ENCODE measurements at places on chromosomes 5 and 9.

- DNase-seq = no peak
Observed at GRCh38 chr9:84921175-84921574, 251.6 kb downstream of the NTRK2 start.

GRCh38 chr5:56003179-56003578, 8.4 kb upstream of the IL6ST start:
- DNase-seq = no peak

- no peak for DNase-seq
Observed at GRCh38 chr9:107131108-107131799, 151.8 kb upstream of the RAD23B start.

- no peak for DNase-seq
Observed at GRCh38 chr5:115941051-115941675, 21.1 kb upstream of the LVRN start.

DNA sequence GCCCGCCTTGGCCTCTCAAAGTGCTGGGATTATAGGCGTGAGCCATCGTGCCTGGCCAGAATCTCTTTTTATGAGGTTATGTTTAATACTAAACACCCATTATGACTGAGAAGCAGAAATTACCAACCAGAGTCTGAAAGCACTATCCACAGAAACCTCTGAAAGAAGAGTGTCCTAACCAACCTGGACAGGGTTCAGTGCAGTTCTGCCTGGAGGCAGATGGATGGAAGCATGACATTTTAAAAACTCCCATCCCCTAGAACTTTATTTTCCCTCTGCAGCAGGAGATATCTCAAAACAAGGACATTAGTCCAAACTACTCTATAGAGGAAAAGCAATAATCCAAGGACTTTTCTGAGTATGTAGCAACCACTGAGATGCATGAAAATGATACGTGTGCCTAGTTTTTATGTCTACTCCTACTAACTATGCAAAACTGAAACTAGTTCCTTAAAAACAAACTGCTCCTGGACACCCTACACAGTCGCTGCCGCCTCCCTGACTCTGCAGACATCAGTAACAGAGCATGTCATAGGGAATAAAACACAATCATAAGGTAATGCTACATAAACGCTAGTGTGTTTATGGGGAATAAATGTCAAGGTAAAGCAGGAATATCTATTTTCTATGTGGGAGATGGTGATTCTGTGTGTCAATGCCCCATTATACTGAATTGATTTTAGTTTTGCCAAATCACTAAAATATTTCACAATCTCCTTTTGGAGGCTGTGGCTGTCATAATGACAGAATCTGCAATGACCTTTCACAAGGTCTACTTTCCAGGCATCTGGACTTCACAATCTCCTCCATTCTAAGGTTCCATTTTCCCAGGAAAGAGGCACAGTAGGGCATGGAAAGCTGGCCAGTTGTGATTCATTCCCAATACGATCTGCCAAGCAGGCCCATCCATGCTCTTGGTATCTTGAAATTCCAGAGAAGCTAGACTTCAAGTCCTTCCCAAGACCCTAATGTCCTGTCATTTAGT, 122.8 kb downstream of the SIL1 start:
- no peak for DNase-seq

GRCh38 chr5:158354958-158355357, 496.0 kb upstream of the CLINT1 start:
- no peak for DNase-seq

GRCh38 chr9:128636556-128637530, 19.8 kb downstream of the DYNC2I2 start:
- DNase-seq = no peak

- DNase-seq = peak; percentile 52
Observed at GRCh38 chr5:133425222-133425621, 187.1 kb downstream of the FSTL4 start.

GRCh38 chr5:124867137-124867704, 120.8 kb upstream of the ZNF608 start:
- DNase-seq = no peak

DNA sequence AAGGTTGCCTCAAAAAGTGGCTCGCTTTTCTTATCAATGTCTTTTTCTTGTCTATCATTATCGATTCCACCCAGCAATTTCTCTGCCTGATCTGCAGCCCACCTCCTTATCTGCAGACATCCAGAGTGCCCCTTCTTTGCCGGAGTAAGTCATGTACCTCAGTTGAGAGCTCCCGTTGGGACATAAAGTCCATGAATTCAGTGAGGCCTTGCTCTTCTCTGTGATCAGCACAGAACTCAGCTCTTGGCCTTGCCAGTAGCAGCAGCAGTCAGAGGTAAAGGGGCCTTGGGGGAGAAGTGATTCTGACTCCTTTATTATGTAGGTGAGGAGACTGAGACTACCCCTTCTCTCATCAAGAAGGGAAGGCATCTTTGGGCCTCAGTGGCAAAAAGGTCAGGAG, 24.9 kb upstream of the DCAF12 start:
- no peak for DNase-seq

- no peak for DNase-seq
Observed at GRCh38 chr5:141632650-141633049, 4.0 kb downstream of the HDAC3 start.

- DNase-seq = no peak
Observed at GRCh38 chr5:146006470-146007190, 70.3 kb downstream of the SH3RF2 start.

DNA sequence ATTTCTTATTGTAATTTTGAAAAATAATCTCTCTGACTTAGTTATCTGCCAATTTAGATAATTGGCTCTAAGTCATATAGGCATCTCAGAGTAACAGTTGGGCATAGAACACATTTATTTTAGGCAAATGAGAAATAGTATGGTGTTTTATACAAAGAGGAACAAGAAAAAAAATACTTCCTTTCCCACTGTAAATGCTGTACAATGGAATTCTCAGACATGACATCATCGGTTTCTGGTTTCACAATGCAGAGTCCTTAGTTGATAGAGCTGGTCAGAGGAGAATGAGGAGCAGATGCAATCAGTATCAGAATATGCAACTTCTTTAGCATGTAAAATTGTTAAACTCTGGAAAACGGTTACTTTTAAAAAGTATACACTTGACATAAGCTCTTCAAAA, 49.4 kb downstream of the PLK2 start:
- DNase-seq = no peak

DNA sequence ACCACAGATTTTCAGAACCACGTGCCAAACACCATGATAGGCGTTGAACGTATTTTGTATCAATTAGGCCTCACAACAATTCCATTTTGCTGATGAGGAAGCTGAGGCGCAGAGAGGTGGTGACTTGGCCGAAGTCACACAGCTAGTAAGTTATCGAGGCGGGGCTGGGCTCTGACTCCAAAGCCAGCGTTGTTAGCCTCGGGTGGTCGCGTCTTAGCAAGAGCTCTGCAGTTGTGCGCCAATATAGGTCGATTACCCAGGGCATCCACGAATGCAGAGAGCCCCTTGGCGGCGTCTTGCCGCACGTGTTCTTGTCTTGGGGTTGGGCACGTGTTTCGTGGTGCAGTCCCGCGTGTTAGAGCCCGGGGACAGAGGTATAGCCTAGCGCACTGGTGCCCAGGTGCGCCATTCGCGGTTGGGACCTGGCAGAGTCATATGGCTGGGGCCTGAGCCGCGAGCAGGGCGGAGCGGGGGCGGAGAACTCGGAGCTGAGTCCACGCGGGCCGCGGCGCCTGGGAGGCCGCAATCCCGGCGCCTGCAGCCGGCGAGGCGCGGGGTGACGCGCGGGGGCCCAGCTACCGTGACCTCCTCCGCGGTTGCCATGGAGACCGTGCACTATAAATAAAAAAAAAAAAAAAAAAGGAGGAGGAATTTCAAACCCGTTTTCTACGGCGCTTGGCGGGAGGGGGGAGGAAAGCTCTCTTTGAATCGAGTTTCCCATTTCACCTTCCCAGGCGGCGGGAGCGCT, 62.3 kb downstream of the CXXC5 start:
- no peak for DNase-seq

DNA sequence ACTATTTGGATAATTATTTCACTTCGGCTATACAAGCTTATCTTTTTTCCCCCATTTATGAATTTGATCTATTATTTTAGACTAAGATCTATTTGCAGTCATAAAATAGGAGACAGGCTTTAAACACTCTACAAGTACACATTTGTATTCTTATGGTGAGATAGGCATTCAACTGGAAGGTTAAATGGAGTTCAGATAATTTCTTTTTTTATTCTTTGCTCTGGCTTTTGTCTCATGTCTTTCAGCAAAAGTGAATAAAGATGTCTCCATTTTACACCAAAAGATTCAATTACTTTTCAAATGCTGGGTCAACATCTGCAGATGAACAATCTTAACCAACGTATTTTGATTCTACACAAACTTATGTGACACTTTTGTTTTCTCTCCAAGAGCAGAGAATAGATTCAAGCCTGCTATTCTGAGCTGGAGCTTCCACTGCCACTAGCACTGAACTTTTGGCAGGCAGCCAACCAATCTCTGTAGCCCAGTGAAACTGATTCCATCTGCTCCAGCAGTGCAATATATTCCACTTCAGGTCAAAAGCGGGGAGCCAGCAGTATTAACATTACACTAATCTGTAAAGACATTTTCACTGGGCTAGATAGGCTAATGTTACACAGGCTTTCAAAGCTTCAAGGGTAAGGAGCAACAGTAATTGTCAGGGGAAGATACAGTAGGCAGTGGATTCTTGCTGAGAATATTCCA, 452.0 kb upstream of the ZNF608 start:
- peak; percentile 18 for DNase-seq

- no peak for DNase-seq
Observed at GRCh38 chr9:137786511-137786920, 91.1 kb upstream of the CACNA1B start.

DNA sequence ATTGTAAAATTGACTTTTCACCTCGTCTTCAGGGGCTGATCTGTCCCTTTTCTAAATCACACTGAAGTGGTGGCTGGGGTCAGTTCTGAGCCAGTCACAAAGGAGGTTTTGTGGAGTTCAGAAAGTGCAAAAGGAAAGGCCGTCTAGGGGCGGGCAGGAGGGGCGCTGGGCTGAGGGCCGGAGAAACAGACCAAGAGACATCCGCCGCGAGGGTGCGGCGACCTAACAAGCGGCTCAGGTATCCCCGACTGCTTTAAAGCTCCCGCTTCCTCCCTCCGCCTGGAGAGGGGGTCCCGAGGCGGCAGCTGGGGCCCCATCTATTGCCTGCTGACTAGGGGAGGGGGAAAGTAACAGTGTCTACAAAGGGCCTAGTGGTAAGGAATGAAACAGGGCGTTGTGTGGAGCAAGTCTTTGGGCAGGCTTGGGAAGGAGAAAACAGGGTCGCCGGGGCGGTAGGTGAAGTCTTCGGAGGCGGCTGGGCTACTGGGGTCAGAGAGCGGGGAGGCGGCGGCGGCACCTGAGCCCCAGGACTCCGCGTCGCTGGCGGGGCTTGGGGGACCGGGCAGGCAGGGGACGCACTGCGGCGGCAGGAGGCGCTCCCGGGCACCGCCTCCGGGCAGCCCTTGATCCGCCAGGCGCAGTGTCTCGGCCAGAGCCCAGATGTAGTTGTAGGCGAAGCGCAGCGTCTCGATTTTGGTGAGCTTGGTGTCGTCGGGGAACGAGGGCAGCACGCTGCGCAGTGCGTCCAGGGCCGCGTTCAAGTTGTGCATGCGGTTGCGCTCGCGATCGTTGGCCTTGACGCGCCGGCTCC, 950 bp downstream of the NEUROG1 start:
- DNase-seq = no peak

GRCh38 chr5:36944607-36945225, 68.1 kb downstream of the NIPBL start:
- DNase-seq = no peak

- no peak for DNase-seq
Observed at GRCh38 chr9:137434498-137435380, 6.4 kb downstream of the ENTPD8 start.

DNA sequence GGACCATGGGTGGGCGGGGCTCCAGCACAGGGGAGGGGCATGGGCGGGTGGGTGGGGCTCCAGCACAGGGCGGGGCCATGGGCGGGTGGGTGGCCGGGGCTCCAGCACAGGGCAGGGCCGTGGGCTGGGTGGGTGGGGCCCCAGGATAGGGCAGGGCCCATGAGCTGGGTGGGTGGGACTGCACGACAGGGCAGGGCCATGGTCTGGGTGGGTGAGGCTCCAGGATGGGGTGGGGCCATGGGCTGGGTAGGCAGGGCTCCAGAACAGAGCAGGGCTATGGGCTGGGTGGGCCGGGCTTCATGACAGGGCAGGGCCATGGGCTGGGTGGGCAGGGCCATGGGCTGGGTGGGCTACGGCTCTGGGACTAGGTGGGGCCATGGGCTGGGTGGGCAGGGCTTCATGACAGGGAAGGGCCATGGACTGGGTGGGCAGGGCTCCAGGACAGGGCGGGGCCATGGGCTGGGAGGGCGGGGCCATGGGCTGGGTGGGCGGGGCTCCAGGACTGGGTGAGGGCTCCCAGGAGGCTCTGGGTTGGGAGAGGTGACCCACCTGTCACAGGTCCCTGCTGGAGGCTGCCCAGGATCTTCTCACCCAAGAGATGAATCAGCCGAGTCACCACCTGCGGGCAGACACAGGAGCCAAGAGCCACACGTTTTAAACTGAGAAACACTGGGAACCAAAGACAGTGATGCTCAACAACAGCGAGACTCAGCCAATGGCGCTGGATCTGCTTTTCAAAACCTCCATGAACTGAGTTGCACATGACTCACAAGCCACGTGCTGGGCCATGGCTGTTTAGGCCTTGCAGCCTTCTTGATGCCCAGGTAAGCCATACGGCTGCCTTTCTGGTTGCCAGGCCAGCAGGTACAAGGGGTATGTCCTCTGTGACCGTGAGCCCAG, 33.6 kb upstream of the NSMF start:
- DNase-seq = no peak

- DNase-seq = no peak
Observed at GRCh38 chr5:146426853-146427618, 20.1 kb upstream of the TCERG1 start.

- no peak for DNase-seq
Observed at GRCh38 chr9:130984521-130984920, 24.5 kb upstream of the LAMC3 start.

DNA sequence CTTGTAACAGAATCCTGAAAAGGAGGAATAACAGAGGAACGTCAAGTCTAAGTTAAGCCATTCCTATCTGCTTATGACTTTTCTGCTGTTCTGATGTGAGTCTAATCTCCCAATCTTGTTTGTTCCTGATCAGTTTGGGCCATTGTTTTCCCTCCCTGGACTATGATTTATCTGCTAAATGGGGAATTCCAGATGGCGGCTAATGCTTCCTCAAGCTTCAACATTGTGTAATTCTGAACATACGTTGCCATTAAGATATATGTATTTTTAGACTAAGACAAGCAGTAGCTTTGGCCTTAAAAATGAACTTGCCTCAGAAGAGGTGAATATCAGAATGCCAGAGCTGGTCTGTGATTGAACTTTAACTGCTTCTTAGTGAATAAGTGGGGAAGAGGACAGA, 142.7 kb downstream of the PRKACG start:
- DNase-seq = no peak

DNA sequence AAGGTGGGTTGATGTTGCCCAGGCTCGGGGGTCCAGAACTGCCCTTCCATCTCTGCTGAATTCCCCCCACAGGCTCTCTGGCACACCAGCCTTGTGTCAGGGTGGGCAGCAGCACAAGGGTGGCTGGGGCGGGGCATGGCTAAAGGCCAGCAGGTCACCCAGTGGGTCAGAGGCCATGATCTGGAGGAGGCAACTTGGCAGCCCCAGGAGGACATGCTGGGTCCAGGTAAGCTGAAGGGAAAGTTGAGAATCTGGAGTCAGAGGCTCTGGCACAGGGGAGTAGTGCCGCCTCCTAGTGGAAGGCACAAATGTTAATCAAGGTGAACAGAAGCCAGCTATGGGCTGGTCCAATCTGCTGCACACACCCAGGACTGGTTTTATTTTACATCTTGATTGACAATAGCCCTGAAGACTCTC, 6.2 kb downstream of the TMEM8B start:
- DNase-seq = no peak
